Adrenal gland (tissue), 19 donors: ENCODE measurements at places on chromosomes 7 and 10. TPM values are rescaled to one million over a fixed set of nuclear protein-coding genes. Genes with fewer than 3 reads are reported as not detected.

DNA sequence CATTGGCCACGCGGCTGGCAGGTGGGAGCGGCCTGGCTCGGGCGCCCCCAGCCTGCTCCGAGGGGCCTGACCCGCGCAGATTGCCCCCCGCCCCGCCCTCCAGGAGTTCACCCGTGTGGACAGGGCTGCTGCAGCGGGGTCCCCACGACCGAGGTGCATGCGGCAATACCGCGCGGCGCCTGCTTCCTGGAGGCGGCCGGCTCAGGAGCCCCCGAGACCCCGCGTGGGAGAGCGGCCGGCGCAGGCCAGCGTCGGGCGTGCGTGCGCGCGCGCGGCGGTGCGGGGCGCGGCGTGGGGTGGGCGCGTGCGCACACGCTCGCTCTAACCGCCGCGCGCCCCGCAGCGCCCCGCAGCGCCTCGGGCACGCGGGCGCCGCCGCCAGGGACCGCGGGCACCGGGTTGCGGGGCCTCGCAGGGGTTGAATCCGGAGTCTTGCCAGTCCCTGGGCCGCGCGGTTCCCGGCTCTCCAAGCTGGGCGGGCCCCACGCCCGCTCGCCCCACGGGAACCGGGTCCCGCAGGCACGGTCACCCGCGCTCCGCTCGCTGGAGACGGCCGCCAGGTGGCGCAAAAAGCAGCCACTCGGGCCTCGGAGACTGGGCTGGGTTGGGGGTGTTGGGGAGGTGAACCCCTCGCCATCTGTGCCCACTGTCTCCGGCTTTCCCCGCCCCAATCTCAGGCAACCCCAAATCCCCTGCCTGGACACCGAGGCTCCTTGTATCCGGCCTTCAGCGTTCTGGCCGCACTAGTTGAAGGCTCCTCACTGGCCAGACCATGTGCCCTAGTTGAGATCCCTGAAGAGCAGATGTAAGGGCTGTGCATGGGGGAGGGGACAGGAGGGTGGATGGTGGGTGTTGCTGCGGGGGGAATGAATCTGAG, 1.3 kb upstream of the ACHE start:
- peak; percentile 63 for DNase-seq
- H3K4me1 ChIP-seq: peaks cover 8% of the 10 kb centered on the region
- no peak overlapping the region for H3K27ac ChIP-seq
- H3K27me3 ChIP-seq: peaks cover 31% of the 10 kb centered on the region
- no peak overlapping the region for H3K4me3 ChIP-seq

Gene GATA3
- 4.3 TPM for total RNA-seq

DNA sequence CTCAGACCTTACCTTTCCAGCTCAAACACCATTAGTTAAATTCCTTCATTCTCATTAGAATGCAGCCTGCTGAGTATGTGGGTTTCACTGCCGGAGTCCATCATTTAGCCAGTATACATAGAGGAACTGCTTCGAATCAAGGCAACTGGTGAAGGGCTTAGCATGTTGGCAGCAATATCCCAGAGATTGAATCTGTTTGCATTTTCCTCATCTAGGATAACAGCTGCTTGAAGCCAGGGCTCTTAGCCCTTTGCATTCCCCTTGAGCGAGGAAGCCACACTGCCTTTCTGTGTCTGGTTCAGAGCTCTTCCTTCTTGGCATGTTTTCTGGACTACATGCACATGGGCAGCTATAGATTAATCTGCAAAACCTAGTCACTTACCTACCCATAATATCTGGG, 14.7 kb downstream of the NODAL start:
- no peak overlapping the region for H3K4me3 ChIP-seq
- peaks cover 73% of the 10 kb centered on the region for H3K36me3 ChIP-seq
- no peak overlapping the region for H3K27ac ChIP-seq
- H3K27me3 ChIP-seq: no peaks in the 10 kb centered on the region
- peaks cover 30% of the 10 kb centered on the region for H3K4me1 ChIP-seq

Gene ALOX5
- 11.4 TPM for total RNA-seq

DNA sequence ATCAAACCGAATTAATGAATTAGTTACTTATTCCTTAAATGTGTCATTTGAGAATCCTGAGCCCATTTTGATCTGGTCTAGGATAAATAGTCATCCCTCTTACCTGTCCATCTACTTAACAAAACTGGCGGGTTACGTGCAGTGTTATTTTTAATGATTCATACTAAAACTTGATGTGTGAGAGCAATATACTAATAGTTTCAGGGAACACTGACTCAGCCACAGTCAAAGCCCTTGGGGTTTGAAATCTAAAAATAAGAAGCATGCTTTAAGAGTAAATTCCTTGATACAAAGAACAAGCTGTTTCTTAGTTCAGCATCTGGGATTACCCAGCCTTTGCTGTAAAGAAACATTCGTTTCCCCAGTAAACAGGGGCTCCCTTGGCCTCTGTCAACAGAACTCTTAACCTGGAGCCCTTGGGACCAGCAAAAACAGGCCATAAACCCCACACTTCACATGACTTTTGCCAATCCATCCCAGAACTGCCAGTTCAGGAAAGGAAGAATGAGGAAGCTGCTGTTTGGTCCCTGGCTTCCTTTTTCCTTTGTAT, 370.6 kb upstream of the IGFBP3 start:
- no peak overlapping the region for H3K27ac ChIP-seq
- H3K36me3 ChIP-seq: no peaks in the 10 kb centered on the region
- H3K4me3 ChIP-seq: no peak overlapping the region
- no peaks in the 10 kb centered on the region for H3K4me1 ChIP-seq
- no peaks in the 10 kb centered on the region for H3K27me3 ChIP-seq

DNA sequence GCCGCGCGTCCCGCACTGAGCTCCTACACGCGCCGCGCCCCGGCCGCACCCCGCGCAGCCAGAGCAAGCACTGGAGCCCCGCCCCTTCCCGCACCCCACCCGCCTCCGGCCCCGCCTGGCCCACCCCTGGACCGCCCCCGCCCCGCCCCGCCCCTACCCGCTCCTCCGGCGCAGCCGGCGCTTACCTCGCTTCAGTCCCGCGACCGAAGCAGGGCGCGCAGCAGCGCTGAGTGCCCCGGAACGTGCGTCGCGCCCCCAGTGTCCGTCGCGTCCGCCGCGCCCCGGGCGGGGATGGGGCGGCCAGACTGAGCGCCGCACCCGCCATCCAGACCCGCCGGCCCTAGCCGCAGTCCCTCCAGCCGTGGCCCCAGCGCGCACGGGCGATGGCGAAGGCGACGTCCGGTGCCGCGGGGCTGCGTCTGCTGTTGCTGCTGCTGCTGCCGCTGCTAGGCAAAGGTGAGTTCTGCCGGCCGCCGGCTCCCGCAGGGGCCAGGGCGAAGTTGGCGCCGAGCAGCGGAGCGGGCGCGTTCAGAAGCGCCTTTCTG, at the start of gene RET:
Gene RET, plus strand, starts transcription at position 194 of the 545 bp plus-strand sequence. Its CDS starts 190 bp downstream, at position 384.
- H3K27me3 ChIP-seq: peaks cover 26% of the 10 kb centered on the region

Gene TUBGCP2
- total RNA-seq: 58.6 TPM

Gene ADAM12
- total RNA-seq: 0.61 TPM

GRCh38 chr7:29337546-29338116, 143.1 kb downstream of the CHN2 start:
- no peak overlapping the region for H3K4me3 ChIP-seq
- H3K27ac ChIP-seq: peak overlapping the region; percentile 14
- H3K27me3 ChIP-seq: no peaks in the 10 kb centered on the region
- DNase-seq: no peak
- H3K36me3 ChIP-seq: no peaks in the 10 kb centered on the region

- no peak overlapping the region for H3K4me3 ChIP-seq
- no peak for DNase-seq
- H3K27ac ChIP-seq: no peak overlapping the region
- H3K27me3 ChIP-seq: peaks cover 8% of the 10 kb centered on the region
- no peaks in the 10 kb centered on the region for H3K36me3 ChIP-seq
Observed at GRCh38 chr7:134875867-134876266, 96.4 kb downstream of the CALD1 start.

DNA sequence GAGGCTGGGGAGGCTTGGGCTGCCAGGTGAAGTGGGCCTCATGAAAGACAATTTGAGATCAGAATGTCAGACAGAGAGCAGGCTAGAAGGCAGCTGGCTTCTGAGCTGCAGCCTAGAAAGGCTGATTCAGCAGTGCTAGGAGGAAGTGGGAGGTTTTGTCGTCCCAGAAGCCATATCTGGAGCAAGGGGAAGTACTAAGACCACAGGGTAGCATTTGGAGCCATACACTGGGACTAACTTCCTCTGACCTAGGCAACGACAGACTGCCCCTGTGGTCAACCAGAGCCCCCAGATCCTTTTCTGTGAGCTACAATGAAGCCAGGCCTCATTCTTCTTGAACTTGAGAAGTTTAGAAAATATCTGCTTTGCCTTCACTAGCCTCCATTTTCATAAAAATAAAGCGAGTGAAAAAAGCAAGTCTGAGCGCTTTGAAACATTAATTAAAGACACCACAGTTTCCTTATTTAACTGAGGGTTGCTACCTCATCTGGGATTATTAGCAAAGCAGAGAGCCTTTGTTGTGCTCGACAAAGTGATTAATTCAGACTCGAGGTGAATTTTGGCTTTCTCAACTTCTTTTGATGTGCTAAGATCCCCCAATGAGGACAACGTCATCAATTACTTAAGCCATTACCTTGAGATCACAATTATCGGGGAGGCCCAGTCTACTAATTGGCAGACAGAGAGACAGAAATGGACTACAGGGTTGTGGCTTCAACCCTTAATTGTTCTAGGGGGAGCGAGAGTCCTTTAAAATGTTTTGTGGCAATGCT, 26.6 kb downstream of the TBXAS1 start:
- no peaks in the 10 kb centered on the region for H3K36me3 ChIP-seq
- H3K4me1 ChIP-seq: peaks cover 3% of the 10 kb centered on the region
- H3K27me3 ChIP-seq: no peaks in the 10 kb centered on the region
- H3K4me3 ChIP-seq: no peak overlapping the region
- no peak for DNase-seq

Gene OR2A12
- total RNA-seq: not detected

DNA sequence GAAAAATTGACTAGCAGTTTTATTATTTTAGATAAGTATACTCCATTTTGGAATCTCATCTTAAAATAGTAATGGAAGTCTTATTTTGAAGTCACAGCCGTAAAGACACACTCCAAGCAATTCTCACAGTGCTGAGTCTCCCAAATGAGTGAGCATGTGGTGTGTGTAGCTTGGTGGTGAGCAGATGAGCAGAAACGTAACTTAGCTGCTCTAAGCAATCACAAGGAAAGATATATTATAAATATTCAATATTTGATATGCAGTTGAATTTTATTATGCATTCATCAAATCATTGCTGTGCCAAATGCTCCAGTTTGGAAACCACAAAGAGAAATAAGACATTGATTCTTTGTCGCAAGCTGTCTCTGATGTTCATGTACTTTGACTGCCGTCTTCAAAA, 61.2 kb downstream of the CSTF2T start:
- no peak overlapping the region for H3K4me3 ChIP-seq
- no peak for DNase-seq
- no peak overlapping the region for H3K27ac ChIP-seq
- H3K4me1 ChIP-seq: peaks cover 9% of the 10 kb centered on the region
- no peaks in the 10 kb centered on the region for H3K27me3 ChIP-seq
- H3K36me3 ChIP-seq: no peaks in the 10 kb centered on the region

- H3K27me3 ChIP-seq: no peaks in the 10 kb centered on the region
- H3K4me3 ChIP-seq: no peak overlapping the region
- DNase-seq: no peak
- H3K4me1 ChIP-seq: no peaks in the 10 kb centered on the region
Observed at GRCh38 chr10:91012502-91012901, 91.6 kb upstream of the ANKRD1 start.

- H3K27ac ChIP-seq: peak overlapping the region; percentile 90
- no peaks in the 10 kb centered on the region for H3K36me3 ChIP-seq
- DNase-seq: peak; percentile 51
- H3K4me3 ChIP-seq: no peak overlapping the region
- H3K27me3 ChIP-seq: no peaks in the 10 kb centered on the region
Observed at GRCh38 chr10:71770789-71771188, 2.5 kb downstream of the VSIR start.

- no peaks in the 10 kb centered on the region for H3K4me1 ChIP-seq
- H3K27ac ChIP-seq: no peak overlapping the region
- H3K27me3 ChIP-seq: no peaks in the 10 kb centered on the region
- H3K4me3 ChIP-seq: no peak overlapping the region
Observed at GRCh38 chr7:133572087-133572486, 319.2 kb downstream of the EXOC4 start.

Gene UFSP1
- 2.8 TPM for total RNA-seq
